ENCODE measurements at places on chromosomes 13 and 19.
A peak's percentile ranks its signal among the peaks of the same experiment; 100 is the strongest.

DNA sequence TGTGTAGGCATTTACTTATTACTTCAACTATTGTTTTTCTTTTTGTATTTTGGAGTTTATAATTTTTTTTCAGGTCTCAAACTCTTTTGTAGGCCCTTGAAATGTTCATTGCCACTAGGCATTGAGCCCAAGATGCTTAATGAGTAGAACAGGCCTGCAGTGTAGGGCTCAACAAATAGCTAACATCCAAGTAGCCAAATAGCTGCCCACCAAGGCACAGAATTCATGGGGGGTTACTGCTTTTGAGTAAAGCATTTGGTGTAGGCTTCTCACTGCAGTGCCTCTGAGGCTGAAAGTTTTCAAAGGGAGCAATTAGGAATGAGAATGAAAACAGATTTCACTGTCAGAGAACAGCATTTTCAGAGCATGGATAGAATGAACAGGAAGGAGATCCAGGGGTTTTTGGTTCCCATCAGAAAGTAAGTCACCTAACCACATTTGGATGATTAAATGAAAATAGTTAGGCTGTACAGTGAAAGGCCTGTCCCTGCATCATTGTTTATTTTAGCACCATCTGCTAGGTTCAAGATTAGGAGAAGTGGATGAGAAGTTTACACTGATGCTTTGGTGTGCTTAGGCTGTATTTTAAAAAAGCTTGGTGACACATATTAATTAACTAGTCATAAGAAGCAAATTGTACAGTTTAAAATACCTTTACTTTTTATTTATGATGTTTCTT is 61.0 kb downstream of the EDNRB start:
- no peak for DNase-seq

DNA sequence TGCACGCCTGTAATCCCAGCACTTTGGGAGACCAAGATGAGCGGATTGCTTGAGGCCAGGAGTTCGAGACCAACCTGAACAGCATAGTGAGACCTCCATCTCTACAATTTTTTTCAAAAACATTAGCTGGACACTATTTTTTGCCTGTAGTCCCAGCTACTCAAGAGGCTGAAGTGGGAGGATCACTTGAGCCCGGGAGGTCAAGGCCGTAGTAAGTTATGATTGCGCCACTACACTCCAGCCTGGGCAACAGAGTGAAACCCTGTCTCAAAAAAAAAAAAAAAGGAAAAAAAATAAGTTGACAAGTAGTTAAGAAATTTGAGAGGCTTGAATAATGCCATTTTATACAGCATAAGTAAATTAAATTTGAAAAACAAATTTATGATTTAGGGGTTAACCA is 330.6 kb downstream of the MYO16 start:
- no peak for DNase-seq

DNA sequence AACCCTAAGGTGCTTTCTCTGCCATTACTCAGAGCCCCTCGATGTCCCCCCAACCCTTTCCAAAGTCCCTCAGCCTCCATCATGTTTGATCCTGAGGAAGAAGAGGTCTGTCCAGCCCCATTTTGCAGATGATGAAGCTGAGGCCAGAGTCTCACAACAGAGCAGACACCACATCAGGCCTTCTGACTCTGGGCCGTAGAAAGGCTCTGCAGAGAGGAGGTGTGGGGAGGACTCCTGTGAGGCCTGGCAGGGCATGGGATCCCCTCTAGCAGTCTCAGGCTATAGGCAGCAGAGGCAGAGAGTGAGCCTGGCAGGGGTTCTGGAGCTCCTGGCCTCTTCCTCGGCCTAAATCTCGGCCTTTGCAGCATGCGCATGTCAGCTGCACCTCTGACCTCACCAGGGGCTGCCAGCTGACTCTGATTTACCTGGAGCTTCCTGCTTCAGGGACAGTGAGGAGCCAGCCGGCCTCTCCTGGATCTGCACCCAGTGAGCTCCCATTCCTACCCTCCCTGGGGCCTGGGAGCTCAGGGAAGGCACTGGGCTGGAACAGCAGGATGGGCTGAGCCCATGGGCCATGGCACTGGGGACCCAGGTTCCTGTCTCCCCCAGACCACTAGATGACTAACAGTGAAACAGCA is 41.7 kb upstream of the VSTM2B start:
- no peak for DNase-seq

GRCh38 chr13:21670006-21670882 is 629 bp upstream of the FGF9 start:
- DNase-seq = peak; percentile 61

DNA sequence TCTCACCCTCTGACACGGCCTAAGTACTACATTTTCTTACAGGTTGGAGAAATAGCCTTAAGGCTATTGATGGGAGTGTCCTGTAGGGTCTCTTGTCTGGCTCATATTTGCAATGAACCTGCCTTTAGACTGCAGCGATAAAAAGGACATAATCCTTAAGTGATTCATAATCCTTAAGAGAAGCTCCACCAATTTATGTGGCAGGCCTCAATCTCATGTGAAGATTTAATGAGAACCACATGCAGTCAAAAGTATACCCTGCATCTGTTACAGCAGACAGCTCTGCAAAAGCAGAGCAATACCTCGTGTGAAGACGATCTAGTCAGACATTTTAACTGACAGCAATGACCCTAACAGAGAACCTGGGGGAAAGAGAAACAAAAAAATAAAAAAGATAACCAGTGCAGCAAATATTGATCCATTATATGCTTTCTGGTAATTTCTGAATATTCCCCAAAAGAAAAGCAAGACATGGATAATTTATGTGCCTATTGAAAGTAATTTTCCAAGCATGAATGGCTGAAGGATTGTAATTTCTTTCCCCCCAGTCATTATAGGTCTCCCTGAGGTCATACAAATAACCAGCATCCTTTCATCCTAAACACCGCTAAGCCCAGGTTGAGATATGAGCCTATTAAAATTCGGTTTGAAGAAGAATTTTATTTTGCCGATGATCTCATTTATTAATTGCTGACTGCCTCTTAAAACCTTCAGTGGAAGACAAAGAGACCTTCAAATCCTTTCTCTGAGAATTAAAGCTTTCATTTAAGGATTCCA is 321.8 kb upstream of the NBEA start:
- no peak for DNase-seq

DNA sequence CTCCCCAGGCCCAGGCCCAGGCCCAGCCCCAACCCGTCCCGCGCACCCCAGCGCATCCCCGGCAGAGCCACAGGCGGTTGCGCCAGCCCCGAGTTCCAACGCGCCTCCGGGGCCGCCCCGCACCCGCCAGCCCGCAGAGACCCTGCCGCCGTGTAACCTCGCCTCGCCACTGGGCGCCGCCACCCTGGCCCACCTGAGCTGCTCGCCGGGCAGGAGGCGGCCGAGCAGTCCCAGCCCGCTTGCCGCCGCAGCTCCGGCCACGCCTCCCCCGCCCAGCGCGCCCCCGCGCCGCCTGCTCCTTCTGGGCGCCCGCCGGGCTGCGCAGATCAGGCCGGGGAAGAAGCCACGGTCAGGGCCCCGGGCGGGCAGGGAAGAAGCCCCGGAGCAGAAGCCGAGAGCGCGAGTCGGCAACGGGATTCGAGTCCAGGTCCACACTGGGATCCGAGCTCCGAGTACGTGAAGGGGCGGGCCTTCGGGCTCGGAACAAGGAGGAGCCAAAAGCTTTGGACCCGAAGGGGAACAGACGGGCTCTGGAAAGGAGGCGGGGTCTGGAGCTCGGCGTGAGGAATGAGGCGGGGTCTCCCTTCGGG is at the start of gene MBOAT7:
Gene MBOAT7 (minus strand): TSS at position 436 of the 590 bp plus-strand sequence. CDS start 1,072 bp downstream, outside the sequence.
- DNase-seq = peak; percentile 54

DNA sequence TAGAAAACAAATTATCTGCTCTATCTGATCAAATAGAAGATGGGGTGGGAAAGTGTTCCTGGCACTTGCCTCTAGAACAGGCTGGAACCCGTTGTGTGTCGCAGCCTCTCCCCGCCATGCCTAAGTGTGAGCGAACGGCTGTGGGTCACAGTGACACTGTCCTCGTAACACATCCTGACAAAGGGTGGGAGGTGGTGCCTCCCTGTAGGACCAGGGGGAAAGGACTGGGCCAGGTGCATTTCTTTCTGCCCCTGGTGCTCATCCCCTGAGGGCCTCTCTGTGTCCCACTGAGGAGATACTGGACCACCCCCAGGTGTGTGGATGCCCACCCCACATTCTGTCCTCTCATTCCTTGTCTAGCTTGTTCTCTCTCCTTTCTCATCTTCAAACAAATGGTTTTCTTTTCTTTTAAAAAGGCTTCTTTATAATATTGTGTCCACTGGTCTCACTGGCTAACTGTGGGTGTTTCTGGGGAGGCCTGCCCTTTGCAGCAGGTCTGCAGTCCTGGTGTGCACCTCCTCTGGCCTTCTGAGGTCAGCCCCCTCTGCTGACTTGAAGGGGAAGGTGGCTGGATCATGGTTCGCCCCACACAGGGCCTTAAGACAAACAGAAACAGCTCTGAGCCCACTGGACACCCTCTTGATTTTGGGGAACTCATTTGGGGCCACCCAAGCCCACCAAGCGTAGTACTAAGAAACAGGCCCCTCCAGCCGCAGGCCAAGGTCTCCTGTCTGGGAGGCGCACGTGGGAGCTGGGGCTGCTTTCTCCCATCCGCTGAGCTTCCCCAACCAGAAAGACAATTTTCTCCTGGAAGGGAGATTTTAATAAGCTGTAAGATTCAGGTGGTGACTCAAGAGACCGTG is 152.5 kb upstream of the SOX1 start:
- no peak for DNase-seq

DNA sequence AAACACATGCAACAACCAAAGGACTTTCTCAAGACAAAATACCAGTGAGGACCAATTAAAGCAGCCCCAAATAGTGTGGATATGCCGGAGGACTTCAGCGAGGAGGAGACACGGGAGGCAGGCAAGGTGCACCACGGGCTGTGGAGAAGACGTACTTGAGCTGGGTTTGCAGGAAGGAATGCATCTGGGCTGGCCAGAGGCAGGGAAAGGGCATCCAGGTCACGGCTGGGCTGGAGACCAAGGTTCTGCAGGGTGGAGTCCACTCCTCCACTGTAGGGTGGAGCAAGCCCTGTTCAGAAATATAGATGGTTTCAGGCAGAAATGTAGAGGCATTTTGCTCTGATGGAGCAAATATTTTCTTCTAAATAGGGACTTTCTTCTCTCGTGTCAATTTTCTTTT is 36.6 kb upstream of the MEDAG start:
- no peak for DNase-seq

GRCh38 chr13:113413898-113414282 is 39.4 kb downstream of the ADPRHL1 start:
- no peak for DNase-seq

DNA sequence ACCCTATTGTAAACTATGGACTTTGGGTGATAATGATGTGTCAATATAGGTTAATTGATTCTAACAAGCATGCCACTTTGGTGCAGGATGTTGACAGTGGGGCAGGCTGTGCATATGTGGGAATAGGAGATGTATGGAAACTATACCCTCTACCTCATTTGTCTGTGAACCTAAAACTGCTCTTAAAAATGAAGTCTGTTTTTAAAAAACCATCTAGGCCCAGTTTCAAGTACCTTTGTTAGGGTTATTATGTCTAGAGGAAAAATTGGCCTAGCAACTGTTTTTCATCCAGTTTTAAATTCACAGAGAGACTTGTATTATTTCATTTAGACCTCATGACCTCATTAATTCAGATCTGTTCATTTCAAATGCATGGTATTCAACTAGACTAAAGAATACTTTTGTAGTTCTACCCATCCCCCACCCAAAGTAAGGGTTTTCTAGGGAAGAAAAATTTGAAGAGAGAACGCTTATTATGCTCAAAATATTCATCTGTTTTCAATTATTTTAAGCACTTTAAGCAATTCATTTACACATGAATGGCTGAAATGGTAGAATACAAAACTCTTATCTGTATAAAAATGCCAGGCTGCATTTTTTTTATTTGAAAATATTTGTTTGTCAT is 1781.9 kb upstream of the MIR17HG start:
- no peak for DNase-seq

DNA sequence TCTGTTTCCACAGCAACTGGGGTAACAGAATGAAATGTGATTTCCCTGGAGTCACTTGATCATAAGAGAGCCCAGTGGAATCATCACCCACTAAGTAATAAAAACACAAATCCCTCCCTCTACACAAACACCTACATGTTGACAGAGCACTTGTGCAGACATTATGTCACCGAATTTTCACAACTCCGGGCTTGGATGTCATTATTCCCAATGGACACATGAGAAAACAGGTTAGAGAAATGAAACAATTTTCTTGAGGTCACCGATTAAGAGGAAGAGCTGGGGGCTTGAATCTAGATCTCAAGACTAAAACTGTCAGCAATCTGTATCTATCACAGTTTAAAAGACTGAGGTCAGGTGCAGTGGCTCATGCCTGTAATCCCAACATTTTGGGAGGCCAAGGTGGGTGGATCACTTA is 3.1 kb downstream of the XRCC1 start:
- peak; percentile 32 for DNase-seq

DNA sequence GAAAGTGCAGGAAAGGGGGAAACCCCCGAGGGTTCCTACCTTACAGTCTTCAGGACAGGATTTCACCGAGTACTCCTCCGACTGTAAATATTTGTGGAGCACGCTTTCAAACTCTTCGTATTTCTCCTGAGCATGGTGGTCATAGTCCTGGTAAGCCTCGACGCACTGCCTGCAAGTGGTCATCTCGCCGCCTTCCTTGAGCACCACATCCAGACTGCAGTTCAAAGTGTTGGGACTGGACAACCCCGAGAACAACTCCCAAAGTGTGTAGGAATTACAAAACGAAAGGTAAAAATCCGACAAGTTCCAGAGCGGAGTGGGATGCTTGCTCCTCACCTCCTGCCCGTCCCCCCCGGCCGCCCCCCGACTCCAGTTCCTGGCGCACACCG is 349.7 kb downstream of the LIG4 start:
- DNase-seq = peak; percentile 55

- no peak for DNase-seq
These were observed 82.2 kb downstream of the MIPEP start for GRCh38 chr13:23806874-23807526.

DNA sequence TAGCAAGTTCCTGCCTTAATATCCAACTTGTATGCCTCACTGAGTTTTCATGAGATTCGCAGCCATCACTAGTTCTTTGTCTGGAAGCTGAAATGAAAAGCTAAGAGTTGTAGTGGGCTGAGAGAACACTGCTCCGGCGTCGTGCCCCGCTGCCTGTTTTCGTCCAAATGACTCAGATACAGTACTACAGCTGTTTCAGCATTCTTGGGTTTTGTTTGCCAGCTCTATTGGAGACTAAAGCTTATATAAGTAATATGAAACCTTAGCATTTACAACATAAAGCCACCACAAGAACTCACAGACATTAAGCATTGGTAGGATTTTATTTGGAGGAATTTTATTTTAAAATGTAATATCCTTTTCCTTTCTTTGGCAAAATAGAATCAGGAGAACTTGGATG is 299.7 kb downstream of the DLEU7 start:
- DNase-seq = no peak

- peak; percentile 74 for DNase-seq
These were observed 7.3 kb upstream of the STRN4 start for GRCh38 chr19:46753420-46754155.

DNA sequence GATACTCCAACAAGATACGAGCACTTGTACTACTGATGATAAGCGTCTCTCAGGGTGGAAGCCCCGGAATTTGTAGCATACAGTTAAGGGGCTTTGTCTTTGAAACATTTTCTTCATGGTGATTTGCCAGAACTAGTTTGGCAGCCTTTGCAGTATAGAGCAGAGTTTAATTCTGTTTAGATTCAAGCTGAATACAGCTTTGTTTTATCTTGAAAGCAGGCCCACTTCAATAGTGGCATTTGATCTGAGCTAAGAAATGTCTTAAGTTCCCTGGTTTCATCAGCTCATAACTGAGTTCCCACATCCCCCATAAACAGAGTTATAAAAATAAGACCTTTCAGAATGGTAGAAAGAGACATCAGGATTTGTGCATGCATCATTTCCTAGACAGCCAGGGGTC is 125.9 kb downstream of the MIPEP start:
- no peak for DNase-seq

- peak; percentile 13 for DNase-seq
These were observed 1422.4 kb upstream of the MIR17HG start for GRCh38 chr13:89925107-89925506.

GRCh38 chr19:57190301-57190700 is 999 bp upstream of the ZNF264 start:
- DNase-seq = no peak
